ENCODE measurements at places on chromosomes 7 and 10.

GRCh38 chr7:24555719-24556118, 17.5 kb upstream of the PALS2 start:
- no peak for DNase-seq

GRCh38 chr10:19195698-19196097, 147.1 kb downstream of the MALRD1 start:
- no peak for DNase-seq

DNA sequence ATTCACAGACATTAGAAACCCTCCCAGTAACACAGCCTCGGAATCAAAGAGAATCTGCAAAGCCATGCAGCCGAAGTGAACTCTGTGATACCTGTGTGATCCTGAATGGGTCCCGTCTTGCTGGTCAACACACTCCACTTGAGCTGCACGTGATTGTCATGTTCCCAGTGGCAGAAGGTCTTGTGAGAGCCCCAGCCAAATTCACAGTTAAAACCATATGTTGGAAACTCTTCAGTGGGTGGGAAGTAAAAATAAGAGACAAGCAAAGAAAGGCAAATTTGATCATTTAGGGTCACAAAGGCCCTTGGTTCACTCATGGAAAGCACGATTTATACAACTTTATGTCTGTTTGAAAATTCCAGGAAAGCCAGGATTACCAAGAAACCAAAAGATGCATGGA, 142.3 kb downstream of the NRP1 start:
- DNase-seq, result no peak

DNA sequence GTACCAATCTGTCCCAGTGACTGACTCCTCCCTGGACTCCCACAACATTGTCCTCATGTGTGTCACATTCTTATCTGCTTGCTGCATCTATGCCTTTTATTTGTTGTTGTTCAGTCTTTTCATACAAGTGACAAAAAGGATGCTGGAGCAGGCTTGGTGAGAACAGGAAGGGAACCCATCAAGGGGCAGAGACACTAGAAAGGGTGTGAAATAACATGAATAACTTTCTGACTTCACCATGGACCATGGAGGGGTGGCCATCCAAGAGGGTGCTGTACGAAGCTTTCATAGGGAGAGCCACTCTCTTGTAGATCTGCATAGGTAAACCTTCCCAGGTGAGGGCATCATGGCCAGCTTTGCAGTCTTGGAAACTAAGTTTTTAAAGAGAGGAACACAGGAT, 14.5 kb downstream of the GIMAP8 start:
- DNase-seq, result no peak

GRCh38 chr7:147885869-147886268, 704.7 kb upstream of the C7orf33 start:
- no peak for DNase-seq

DNA sequence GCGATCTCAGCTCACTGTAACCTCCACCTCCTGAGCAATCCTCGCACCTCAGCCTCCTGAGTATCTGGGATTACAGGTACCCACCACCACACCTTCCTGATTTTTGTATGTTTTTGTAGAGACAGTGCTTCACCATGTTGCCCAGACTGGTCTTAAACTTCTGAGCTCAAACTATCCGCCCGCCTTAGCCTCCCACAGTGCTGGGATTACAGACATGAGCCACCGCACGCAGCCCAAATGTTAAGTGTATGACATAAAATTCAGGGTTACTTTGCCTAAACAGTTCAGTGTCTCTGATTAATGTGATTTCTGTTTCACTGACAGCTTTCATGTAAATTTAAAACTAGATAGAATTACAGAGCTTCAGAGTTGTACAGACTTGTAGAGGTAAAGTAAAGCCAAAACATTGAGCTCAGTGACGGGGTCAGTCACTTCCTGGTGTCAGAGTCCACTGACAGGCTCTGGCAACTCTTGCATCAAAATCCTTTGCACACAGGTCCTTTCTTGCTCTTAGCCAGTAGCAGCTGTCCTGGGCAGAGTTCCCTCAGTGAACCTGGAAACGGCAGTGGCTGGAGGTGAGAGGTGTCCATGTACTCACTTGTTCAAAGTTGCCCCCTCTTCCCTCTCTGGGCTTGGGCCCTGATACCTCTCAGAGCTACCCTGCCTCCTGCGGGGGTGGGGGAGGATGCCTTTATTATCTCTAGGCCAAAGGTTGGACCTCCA, 33.7 kb downstream of the MGMT start:
- no peak for DNase-seq

DNA sequence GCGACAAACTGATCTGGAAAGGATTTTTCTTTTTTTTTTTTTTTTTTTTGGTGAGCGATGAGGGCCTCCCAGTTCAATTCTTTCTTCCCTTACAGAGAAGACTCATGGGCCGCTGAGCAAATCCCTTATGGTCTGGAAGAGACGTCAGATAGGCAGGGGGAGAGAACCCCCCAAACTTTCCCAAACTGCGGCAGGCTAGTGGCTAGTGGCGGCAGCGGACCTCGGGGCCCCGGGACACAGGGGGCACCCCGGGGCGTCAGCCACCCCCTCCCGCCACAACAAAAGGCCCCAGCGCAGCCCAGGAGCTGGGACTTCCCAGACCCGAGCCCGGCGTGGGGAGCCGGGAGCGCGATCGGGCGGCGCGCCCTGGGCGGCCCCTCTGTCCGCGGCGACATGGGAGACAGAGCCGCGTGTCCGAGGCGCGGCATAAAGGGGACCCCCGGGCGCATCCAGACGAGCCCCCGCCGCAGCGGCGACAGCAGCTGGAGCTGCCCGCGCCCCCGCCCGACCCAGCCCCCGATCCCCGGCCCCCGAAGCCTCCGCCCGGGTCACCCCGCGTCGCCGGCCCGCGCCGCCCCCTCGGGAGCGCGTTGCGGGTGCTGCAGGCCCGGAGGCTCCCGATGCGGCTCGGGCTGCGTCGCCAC, 755 bp downstream of the FAM171A1 start:
- no peak for DNase-seq

DNA sequence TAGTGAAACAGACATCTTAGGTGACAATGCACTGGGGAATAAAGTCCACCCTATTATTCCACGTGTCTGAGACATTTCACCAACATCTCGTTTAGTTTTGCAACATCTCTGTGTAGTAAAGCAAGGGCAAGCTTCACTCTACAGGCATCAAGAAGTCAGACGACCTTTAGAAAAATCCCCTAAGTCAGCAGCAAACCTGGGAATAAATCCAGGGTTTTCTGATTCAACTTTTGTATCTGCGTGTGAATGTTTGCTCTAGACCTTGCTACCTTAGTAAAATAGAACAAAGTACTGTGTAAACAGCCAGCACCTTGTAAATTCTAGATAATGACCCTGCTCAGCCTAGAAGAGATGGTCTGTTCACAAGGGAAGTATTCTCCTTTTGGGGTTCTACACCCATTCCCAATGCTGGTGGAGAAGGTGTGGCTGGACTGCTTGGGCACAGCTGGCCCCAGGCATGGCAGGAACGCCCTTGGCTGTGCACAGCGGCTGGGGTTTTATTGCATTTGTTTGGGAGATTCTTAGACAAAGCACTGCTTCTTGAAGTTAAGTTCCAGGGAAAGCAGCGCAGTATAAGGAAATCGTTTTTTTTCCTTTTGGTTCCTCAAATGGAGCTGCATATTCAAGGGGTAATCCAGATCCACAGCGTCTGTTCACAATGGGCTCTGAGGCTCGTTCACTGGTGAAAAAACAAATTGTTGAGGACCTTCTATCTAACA, 38.3 kb upstream of the GALNTL5 start:
- no peak for DNase-seq

- DNase-seq, result no peak
These were observed 60.2 kb downstream of the SGCE start for GRCh38 chr7:94595717-94596116.

DNA sequence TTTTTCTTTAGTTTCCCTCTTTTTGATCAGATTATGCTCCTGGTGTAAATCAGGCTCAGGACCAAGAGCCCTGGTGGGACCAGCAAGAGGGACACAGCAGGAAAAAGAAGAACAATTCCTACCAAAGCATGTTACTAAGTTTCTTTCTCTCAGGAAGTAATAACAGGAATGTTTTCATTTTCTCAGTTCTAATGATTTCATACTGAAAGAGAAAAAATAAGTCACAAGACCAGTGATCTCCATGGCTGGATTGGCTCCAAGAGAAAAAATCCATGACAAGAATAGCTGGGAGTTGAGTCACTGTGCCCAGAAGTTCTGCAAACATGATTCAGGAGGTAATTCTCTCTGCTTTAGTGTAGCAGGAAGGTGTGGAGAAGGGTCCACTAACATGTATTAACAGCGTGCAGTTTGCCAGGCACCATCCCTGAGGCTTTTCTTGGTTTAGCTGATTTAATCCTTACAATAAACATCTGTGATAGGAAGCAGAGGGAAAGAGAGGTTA, 23.8 kb upstream of the IFIT2 start:
- no peak for DNase-seq

DNA sequence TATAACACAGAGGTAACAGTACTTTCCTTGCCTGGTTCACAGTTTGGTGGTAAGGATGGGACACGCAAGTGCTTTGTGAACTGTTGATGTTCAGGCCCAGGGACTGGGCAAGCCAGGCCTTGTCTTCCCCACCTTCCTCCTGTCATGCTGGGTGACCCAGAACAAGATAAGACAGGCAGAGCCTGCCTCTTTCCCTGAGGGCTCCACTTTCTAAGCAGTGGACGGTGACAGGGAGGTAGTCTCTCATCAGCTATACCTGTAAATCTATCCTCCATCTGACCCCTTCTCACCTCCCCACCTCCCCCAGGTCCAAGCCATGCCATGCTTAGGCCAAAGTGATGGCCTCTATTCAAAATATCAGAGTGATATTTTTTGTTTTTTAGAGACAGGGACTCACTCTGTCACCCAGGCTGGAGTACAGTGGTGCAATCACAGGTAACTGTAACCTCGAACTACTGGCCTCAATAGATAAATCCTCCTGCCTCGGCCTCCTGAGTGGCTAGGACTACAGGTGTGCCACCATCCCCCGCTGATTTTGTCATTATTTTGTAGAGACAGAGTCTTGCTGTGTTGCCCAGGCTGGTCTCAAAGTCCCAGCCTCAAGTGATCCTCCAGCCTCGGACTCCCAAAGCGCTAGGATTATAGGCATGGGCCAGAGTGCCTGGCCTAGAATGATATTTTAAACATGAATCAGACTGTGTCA, 42.8 kb downstream of the PDLIM1 start:
- no peak for DNase-seq

GRCh38 chr7:81925530-81925929, 155.7 kb upstream of the HGF start:
- DNase-seq, result no peak

DNA sequence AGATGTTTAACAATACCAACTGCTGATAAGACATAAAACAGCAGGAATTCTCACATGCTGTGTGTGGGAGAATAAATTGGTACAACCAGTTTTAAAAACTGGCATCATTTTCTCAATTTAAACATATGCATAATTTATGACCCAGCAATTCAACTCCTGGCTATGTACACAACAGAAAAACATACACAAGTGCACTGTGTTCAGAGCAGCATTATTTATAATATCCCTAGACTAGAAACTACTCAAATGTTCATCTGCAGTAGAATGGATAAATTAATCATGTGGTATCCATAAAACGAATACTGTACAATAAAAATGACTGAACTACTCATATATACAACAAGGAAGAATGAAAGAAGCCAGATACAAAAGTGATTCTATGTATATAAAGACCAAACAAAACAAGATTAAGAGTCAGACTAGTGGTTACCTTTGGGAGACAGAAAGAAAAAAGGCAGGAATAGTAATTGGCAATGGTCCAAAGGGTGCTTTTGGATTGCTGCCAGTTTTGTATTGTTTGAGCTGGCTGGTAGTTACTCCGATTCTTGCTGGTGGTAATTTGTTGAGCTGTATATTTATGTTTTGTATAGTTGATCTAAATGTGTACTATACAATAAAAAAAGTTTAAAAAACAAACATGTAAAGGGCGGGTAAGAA, 306.0 kb downstream of the TFEC start:
- DNase-seq, result peak; percentile 77

- no peak for DNase-seq
These were observed 176.2 kb downstream of the ST7 start for GRCh38 chr7:117129521-117129955.

DNA sequence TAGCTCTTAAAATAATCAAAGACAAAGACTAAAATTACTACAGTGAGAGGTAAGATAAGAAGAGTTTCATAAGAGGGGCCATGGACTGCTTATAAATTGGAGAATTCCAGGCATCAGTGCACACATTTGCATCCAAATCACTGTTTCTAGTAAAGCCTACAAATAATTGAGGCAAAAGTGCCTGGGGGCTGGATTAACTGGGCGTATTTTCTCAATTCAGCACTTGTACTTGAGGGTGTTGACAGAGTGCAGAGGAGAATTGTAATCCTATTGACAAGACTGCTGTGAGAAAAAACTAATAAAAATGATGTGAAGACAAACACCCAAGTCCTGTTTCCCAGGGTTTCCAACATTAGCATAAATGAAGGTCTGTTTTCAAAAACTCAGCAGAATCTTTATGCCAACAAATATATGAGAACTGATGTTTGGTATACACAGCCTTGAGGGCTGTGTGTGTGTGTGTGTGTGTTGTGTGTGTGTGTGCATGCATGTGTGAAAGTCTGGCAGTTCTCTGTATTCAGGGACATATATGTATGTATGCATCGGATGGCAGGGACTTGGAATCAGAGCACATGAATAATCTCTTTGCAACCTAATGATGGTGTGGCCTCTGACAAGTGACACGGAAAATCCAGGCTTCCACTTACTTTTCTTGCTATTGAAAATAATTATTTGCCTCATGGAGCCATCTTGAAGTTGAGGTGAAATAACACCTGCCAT, 182.1 kb upstream of the CDC14C start:
- DNase-seq, result peak; percentile 77

DNA sequence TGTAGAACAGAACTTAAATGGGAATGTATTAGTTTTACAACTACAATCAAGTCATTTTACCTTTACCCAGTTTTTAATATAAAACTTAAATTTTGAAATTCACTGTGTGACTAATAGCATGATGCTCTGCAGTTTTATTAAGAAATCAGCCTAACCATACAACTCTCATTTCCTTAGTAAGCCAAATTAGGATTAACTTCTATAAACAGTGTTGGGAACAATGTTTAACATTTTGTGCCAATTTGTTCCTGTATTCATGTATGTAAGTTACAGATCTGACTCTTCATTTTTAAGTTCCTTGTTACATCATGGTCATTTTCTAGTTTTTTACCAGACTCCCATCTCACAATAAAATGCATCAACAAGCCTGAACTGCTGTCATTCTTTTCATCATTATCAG, 209.8 kb downstream of the ZEB1 start:
- no peak for DNase-seq

DNA sequence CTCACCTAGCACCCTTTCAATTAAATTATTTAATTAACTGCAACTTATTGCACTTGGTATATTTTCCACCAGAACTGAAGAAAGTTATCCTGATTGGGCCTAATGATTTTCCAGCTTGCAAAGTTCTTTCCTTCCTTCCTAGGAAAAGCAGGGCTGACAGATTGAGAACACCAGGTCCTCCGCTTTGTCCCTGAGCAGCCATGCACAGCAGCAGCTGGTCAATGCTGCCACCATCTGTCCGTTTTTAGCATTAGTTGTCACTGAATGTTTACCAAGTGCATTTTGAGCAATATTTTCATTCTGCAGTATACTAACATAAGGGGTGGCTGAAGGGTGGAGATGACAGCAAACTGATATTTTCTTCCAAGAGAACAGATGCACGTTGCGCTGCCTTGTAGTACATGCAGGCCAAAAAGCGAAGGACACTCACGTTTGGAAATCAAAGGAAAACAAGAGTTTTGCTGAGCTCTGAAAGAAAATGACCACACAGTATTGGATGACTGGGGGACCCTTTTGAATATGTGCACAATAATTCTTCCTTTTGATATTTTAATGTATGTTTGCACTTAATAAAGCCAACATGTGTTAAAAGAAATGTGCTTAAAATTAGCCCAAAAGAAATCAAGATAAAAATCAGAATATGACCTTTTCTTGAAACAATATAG, 248.8 kb upstream of the PTN start:
- DNase-seq, result peak; percentile 60
